ENCODE measurements at places on chromosomes 5 and 9. TPM values are rescaled to one million over a fixed set of nuclear protein-coding genes. Genes with fewer than 3 reads are reported as not detected.

Gene GNAQ
- total RNA-seq = 57.0 TPM

Gene TRPM6
- 0.12 TPM for total RNA-seq

Gene PPP1R26
- 14.7 TPM for total RNA-seq

Gene SLC6A7
- total RNA-seq = not detected

- no peaks in the 10 kb centered on the region for H3K4me1 ChIP-seq
- no peak for DNase-seq
- no peak overlapping the region for H3K27ac ChIP-seq
- H3K27me3 ChIP-seq = no peaks in the 10 kb centered on the region
- H3K36me3 ChIP-seq = no peaks in the 10 kb centered on the region
Observed at GRCh38 chr5:2113348-2114131, 230.8 kb upstream of the IRX4 start.

GRCh38 chr5:5026409-5026785 lies 113.7 kb upstream of the ADAMTS16 start:
- H3K4me1 ChIP-seq = no peaks in the 10 kb centered on the region
- H3K4me3 ChIP-seq = no peak overlapping the region
- no peaks in the 10 kb centered on the region for H3K36me3 ChIP-seq
- H3K27me3 ChIP-seq = no peaks in the 10 kb centered on the region

- no peaks in the 10 kb centered on the region for H3K36me3 ChIP-seq
- H3K27me3 ChIP-seq = no peaks in the 10 kb centered on the region
- H3K4me3 ChIP-seq = peak overlapping the region; percentile 99
- peak overlapping the region; percentile 25 for H3K27ac ChIP-seq
- DNase-seq = peak; percentile 41
Observed at GRCh38 chr9:37801287-37801850, 772 bp downstream of the DCAF10 start.

DNA sequence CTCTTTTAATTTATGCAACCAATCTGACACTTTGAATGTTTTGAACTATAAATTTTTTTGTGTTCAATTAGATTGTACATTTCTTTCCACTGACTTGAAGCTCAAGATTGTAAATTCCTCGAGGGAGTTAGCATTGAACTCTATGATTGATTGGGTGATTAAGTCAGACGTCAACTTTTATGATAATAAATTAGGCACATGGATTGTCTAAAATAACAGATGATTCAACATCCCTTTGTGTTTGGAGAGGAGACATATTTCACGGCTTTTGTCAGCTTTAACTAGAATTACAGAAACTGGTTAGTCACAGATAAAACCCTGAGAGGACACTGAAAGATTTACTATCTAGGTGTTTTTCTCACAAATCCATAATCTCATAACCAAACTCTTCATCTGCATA lies 32.7 kb upstream of the TXNDC8 start:
- H3K36me3 ChIP-seq = no peaks in the 10 kb centered on the region
- no peaks in the 10 kb centered on the region for H3K4me1 ChIP-seq
- no peaks in the 10 kb centered on the region for H3K27me3 ChIP-seq
- no peak overlapping the region for H3K27ac ChIP-seq

- H3K36me3 ChIP-seq = no peaks in the 10 kb centered on the region
- no peak for DNase-seq
- H3K4me1 ChIP-seq = peaks cover 15% of the 10 kb centered on the region
- H3K27me3 ChIP-seq = no peaks in the 10 kb centered on the region
- no peak overlapping the region for H3K4me3 ChIP-seq
Observed at GRCh38 chr5:147479949-147480348, 29.9 kb downstream of the DPYSL3 start.

- no peaks in the 10 kb centered on the region for H3K27me3 ChIP-seq
- DNase-seq = no peak
- H3K27ac ChIP-seq = peak overlapping the region; percentile 71
- peaks cover 38% of the 10 kb centered on the region for H3K4me1 ChIP-seq
Observed at GRCh38 chr9:27365707-27366376, 68.9 kb upstream of the EQTN start.

GRCh38 chr9:99365233-99365980 lies 143.3 kb downstream of the SEC61B start:
- peaks cover 5% of the 10 kb centered on the region for H3K4me1 ChIP-seq
- no peak overlapping the region for H3K4me3 ChIP-seq
- DNase-seq = no peak
- no peaks in the 10 kb centered on the region for H3K27me3 ChIP-seq
- no peaks in the 10 kb centered on the region for H3K36me3 ChIP-seq
- no peak overlapping the region for H3K27ac ChIP-seq
